ENCODE measurements at places on chromosomes 2 and 18. TPM values are rescaled to one million over a fixed set of nuclear protein-coding genes. Genes with fewer than 3 reads are reported as not detected.

DNA sequence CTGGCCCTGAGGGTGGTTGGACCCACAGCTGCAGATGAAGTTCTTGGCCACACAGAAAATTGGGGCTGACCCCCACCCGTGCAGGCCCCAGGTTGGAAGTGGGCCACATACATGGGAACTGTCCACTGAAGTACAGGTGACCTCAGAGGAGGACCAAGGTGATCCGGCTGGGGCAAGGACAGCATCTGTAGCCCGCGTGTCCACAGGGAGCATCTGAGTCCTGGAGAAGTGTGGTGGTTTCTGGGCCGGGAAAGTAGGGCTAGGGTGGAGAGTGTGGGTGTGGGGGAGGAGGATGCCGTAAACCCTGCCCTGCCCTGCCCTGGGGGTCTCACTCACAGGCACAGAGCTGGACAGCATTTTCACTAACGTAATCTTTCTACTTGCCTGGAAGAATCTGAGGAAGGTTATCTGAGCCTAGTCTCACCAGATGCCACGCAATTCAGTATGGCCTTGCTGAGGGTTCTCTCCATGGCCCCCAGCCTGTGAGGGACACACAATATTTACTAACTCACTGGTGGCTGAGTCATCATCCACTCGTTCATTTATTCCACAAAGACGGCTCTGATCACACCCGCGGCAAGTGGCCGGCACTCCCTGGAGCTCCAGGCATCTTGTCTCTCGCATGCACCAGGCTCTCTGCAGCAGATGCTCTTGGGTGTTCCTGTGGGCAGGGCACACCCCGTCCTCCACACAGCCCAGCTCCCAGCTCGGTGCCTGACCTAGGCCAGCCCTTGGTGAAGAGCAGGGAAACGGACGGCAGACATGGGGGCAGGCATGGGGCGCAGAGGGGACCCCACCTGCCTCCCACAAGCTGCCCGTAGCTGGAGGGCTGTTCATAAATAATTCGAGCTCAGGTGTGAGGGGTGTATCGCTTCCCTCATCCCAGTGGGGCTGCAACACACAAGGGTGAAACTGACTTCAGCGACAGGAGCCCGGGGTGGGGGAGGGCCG lies 51.2 kb downstream of the INHBB start:
- no peak for DNase-seq

GRCh38 chr2:135140606-135141005 lies 88.5 kb downstream of the RAB3GAP1 start:
- no peak for DNase-seq

- no peak for DNase-seq
Measured at GRCh38 chr2:69639266-69639665, 4.3 kb downstream of the AAK1 start.

GRCh38 chr2:44880125-44880483 lies 61.4 kb upstream of the SIX3 start:
- DNase-seq: no peak

DNA sequence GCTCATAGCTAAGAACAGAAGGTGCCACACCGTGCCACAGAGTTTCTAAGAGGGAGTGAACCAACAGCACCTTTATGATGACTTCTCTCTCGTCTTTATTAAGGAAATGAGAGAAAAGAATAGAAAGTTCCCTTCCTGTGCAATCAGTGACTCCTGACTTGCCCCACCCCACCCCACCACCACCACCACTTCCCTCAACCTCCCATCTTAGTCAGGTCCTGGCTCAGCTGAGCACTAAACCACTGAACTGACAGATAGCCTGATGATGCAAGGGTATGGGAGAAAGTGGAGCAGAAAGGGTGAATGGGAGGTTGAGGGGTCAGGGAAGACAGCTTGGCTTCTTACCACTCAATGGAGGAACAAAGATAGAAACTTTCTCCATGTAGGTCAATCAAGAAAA lies 75.2 kb upstream of the RMDN2 start:
- no peak for DNase-seq

- peak; percentile 43 for DNase-seq
Measured at GRCh38 chr2:200467806-200468681, 41.8 kb downstream of the KCTD18 start.

DNA sequence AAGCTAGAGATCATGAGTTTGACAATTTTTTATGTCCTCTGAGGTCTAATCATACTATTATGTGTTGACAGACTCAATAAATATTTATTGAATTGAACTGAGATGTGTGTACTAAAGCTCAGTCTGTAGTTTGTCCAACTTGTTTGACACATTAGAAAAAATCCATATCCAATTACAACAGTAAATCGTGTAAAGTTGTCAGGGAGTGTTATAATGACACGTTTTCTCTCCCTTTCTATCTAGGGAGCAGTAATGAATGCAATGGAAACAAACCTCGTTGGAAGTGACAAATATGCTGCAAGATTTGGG lies 28.4 kb downstream of the ITGA4 start:
- no peak for DNase-seq

- DNase-seq: no peak
Measured at GRCh38 chr2:203596183-203596582, 61.1 kb upstream of the RAPH1 start.

Gene ICOS
- 32.2 TPM for total RNA-seq

Gene TCF23
- not detected for total RNA-seq

Gene RFX8
- 2.0 TPM for total RNA-seq
